Stimulated activated CD8-positive, alpha-beta memory T cell treated with anti-CD3 and anti-CD28 coated beads, Interleukin-4, amount 100 ng/mL, for 4 hours (primary cell): ENCODE measurements at places on chromosomes 11 and 22.

DNA sequence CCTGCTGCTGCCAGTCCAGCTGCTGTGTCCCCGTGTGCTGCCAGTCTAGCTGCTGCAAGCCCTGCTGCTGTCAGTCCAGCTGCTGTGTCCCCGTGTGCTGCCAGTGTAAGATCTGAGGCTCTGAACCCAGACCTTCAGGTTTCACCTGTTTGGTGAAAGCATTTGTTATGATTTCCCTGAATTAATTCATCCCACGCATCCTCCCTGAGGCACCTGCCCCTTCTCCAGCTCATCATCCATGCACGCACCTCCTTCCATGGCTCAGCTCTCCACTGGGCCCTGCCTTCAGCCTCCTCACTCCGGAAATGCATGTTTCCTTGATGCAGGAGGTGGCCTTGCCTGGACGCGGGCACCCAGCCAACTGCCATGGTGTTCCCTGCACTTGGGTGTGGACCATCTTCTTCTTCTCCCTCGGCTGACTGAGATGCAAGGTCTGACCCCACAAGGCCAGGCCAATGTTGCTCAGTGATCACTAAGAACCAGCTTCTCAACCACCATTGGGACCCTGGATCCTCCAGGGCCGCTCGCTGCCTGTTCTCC is 788 bp downstream of the KRTAP5-10 start:
- no peak for DNase-seq

GRCh38 chr22:46966846-46967245 is 204.4 kb downstream of the TBC1D22A start:
- no peak for DNase-seq

GRCh38 chr11:133945087-133945974 is 11.4 kb downstream of the IGSF9B start:
- peak; percentile 56 for DNase-seq

DNA sequence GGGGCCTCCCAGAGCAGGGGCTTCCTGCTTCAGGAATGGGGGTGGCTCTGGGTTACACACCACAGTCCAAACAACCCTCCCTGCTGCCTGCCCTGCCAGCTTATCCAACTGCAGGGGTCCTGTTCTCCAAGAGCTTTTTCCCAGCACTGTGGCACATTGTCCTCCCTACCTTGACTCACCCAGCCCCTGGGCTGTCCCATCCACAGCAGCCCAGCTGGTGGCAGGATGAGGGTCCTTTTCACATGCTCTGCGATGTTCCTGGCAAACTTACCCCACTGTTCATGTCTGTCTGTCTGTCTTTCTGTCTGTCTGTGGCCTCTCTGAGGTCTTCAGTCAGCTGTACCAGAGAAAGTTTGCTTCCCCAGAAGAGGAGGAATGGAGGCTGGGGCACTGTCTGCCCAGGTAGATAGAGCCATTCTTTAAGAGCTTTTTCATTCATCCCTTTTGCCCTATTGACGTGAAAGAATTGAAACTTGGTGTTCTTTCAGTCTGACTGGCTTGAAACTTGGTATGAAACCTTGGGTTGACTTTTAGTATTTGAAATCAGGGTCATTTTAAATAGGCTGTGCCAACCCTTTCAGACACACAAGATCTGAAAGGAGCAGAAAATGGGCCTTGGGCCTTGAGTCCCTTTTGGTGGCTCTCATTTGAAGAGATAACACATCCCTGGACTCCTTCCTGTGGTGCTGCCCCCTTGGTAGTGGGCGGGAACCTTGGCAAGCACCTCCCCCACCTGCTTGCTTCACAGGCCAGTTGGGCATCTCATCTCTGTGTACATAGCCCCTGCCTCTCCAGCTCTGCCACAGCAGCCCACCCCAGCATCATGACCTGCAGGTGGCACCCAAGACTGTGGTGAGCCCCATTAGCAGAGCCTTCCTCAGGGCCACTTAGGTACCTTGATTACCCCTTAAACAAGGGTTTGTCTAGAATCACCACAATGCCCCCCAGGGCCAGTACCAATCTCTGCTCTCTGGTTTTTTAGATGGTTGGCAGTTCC is 74.6 kb upstream of the SUSD2 start:
- peak; percentile 3 for DNase-seq

GRCh38 chr11:35295751-35296150 is 123.6 kb downstream of the SLC1A2 start:
- no peak for DNase-seq
